ENCODE measurements at places on chromosomes 1 and 21. TPM values are rescaled to one million over a fixed set of nuclear protein-coding genes. Genes with fewer than 3 reads are reported as not detected.

The PTGER3 gene
- total RNA-seq: 0.05 TPM

The LAX1 gene
- total RNA-seq: 0.25 TPM

The POU3F1 gene
- total RNA-seq: 0.08 TPM

GRCh38 chr21:46250146-46250725 is 21.7 kb upstream of the LSS start:
- no peak for DNase-seq

- no peak for DNase-seq
Observed at GRCh38 chr1:221672965-221673364, 68.9 kb downstream of the DUSP10 start.

DNA sequence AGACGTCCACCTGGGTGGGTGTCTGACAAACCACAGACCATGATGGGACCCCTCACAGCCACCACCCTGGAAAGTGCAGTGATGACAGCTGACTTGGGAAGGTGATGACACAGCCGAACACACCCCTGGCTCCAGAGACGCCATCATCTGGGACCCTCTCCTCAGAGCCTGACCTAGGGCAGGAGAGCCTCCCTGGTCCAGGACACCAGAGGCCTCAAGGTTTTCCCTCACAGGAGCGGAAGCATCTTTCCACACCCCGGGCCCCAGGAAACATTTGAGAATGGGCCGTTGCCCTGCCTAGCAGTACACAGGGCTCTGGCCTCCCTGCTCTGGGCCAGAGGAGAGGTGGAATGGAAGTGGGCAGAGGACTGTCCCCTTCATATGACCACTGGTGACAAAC is 79.7 kb downstream of the SYT2 start:
- no peak for DNase-seq

GRCh38 chr1:112318263-112318662 is 77.8 kb upstream of the CTTNBP2NL start:
- no peak for DNase-seq

- DNase-seq: no peak
Observed at GRCh38 chr1:201105688-201106087, 6.5 kb downstream of the CACNA1S start.

DNA sequence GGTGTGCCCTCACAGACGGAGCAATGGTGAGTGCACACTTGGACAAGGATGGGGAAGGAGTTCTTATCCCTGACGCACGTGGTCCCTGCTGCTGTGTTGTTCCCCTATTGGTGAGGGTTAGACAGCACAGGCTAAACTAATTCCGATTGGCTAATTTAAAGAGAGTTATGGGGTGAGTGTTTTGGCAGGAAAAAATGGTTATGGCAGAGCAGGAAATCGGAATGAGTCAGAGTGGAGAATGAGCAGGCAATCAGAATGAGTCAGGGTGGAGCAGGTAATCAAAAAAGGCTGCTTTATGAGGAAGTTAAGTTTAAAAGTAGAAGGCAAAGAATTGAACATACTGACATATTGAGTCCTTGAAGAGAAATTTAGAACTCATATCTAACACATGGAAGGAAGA is 100.5 kb downstream of the NGF start:
- DNase-seq: no peak

All from left lobe of liver (tissue), 2 donors.